LNCaP clone FGC (cell line): ENCODE measurements at places on chromosomes 7 and 10.

DNA sequence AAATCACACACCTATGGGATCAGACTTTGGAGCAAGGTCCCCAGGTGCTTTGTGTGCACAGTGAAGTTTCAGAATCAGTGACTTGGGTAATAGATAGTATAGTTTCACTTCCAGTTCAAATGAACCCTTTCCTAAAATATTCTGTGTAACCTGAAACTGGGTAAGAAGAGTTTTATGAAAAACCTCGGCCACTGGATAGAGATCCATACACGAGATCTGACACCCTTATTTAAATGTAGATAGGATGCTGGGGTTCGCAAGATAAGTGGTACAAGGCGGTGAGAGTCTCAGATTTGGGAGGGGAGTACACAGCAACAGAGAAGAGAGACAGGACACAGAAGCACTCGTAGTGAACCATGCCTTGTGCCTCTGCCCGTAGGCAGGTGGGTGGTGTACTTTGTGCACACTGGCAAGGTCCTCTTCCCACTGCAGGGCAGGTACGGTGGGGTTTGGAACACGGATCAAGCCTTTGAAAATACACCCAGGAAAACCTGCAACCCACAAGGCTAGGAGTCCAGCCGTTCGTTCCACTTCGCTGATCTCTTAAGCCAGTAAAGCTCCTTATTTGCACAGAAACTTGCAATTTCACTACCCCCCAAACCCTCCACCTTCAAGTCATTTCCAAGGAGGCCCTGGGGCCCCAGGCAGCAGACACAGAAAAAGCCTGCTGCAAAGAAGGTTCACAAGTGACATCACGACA, 162.8 kb downstream of the USP6NL start:
- no peak for DNase-seq

DNA sequence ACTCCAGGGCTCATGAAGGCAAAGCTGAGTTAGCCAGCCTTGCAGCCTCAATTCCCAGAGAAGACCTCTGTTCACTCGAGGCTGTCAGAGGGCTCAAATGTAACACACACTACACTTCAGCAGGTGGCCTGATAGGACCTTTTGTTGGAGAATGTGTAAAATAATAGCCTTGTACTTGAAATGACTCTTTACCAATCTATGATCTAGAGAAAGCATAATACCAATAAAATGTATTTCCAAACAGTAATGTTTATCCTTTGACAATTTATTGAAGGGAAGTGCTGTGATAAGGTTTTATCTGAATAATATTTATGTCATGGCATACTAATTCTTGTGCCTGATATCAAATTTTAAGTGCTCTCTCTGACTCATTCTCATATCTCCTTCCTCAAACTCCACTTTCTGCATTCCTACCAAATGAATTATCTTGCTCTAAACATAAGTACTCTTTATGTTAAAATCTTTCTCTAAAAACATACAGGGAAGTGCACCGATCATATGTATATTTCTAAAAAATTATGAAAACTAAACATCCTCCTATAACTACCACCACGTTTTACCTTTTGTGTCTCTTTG, 20.9 kb downstream of the CYP3A7 start:
- peak; percentile 6 for DNase-seq

- no peak for DNase-seq
Observed at GRCh38 chr10:110268442-110268841, 36.3 kb downstream of the SMNDC1 start.

GRCh38 chr7:55065511-55066229, 46.9 kb downstream of the EGFR start:
- DNase-seq, result no peak

DNA sequence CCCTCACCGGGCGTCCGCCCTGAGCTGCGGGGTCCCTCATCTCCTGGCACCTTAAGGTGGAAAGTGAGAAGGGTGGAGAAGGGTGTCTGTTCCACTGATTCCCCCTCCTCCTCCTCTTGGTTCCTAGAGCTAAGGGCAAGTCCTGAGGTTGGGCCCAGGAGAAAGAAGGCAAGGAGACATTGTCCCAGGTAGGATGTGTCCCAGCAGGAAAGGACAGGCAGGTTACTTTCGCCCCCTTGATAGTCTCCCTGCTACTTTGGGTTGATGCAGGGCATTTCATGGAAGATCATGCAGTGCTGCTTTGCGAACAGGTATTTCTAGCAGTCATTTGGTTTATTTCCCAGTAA, 582 bp downstream of the STEAP2 start:
- no peak for DNase-seq

DNA sequence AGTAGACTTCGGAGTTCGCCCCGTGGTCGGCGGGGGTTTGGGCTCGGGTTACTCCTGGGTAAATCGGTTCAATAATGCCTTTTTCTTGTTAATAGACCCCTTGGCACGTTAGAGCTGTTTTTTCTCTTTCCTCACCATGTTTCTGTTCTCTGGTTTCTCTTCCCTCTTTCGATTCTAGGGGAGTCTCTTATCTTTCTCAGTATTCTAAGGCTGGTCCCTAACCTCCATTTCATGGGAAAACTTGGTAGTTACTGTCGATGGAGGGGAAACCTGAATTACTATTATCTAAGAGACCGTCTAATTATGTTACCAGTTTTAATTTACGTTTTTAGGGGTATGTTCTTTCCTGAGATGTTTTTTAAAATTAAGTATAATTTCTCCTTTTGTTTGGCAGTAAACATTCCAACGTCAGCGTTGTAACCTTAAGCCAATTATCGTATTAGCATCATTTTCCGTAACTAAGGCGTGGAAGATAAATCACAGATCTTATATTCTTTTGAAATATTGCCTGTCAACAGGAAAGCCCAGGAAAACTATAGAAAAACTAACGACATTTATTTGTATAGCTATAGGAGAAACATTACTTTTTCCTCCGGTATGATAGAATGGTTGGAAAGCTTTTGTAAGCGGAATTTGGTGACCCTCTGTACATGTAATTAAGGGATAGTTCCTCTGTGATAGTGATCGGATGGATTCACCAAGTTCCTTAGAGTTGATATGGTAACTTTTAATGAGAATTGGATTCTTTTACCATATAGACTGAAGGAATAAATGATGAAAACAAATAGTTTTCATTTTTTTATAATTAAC, 847 bp downstream of the BTAF1 start:
- DNase-seq, result no peak

GRCh38 chr7:114711241-114711640, 210.7 kb upstream of the MDFIC start:
- DNase-seq, result no peak

DNA sequence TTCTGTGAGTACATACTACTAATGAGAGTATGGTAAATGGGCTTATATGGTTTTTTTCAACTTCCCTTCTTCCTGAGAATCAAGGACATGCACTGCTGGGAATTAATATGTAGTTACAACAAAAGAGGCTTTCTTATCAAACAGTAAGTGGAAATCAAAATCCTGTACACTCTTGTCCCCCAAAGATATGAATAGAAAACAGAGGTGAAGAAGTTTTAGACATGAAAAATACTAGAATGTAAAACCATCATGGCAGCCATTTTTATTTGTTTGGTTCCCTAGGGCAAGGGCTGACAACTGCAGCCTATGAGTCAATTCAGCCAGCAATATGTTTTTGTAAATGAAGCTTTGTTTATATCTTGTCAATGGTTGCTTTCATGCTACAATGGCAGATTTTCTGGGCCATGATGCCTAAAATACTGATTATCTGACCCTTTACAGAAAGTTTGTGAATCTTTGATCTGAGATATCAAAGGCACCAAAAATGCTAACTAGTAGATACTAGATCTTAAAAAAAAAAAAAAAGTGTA, 422.4 kb downstream of the PARD3 start:
- DNase-seq, result no peak

DNA sequence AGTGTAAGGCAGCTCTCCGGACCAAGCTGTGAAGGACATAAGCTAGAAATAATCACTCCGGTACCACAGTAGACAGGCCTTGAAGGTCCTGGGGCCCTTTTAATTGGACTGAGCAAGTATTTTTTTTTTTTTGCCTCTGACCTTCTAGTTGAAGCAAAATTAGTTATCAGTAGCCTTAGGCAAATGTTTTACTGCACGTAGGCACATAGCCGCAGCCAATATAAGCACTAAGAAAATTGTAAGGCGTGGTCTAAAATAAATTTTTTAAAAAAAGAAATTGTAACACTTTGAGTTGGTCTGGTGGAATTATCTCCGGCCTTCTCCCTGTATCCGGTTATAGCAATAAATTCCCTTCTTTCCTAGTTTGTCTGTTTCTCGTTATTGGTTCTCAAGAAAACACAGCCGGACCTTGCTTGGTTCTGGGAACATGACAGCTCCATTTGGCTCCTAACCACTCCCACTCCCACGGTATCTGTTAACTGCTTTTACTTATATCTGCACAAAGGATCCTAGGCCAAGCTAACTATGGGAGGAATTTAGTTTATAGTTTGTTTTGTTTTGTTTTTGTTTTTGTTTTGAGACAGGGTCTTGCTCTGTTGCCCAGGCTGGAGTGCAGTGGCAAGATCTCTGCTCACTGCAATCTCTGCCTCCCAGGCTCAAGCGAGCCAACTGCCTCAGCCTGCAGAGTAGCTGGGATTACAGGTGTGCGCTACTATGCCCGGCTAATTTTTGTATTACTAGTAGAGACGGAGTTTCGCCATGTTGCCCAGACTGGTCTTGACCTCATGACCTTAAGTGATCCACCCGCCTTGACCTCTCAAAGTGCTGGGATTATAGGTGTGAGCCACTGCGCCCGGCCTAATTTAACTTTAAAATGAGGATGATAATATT, 124.4 kb upstream of the KIF5B start:
- no peak for DNase-seq

DNA sequence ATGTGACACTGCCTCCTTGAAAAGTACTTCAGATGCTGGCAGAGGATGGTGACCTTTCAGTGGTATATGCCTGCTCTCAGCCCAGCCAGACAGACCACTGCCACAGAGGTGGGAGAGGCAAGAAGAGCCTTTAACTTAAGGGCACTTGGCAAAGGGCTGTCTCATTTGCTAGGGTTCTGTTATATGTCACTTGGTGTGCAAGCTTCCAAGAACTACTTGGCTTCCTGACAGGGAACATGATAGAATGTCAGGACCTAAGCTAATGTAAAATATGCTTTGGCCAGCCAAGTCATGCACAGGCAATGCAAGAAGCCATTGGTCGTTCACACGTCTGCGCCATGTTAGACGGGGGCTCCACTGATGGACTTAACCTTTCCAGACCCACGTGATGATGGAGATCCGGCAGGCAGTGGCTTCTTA, 54.7 kb downstream of the RBM20 start:
- no peak for DNase-seq

GRCh38 chr10:131354380-131354779, 42.9 kb upstream of the TCERG1L start:
- peak; percentile 10 for DNase-seq
